ENCODE measurements at places on chromosomes 5 and 9.

DNA sequence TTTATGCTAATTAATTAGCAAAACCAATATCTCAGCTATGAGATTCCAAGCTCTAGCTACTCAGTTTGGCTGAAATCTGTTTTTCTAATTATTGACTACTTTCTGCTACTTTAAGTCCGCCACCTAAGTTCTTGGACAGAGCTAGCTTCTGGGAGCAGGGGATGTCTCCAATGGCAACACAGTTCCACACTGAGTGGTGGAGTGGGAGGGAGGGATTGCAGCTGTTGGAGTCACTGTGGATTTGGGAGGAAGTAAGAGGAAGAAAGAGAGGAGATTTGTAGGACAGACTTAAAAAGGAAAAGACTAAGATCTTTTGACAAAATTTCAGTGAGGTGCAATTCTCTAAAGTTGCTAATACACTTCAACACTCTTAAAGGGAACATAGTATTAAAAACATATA is 450.8 kb downstream of the NFIB start:
- DNase-seq, result no peak

DNA sequence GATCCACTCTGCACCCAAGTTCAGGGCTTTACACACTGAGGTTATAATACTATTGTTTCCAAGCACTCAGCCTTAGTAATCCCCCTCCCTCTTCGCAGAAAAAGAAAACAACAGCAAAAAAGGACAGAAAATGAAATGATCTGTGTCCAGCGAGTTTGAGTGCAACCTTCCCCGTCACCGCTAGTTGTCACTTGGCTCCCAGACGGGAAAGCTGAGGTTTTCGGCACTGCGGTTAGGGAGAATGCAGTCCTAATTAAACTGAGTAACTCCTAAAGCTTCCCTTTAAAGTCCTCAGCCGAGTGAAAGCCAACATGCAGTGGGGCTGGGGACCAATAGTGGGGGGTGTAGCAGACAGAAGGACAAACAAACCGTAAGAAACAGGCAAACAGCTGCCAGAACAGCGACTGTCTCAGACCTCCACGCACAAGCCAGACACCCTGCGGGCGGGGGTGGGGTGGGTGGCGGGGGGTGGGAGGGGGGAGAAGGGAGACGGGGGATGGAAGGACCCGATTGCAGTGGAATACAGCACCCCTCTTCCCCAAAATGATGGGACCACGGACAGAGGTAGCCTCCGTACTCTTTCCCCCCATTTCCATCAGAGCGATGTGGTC is 680 bp downstream of the GLRA1 start:
- DNase-seq, result no peak

DNA sequence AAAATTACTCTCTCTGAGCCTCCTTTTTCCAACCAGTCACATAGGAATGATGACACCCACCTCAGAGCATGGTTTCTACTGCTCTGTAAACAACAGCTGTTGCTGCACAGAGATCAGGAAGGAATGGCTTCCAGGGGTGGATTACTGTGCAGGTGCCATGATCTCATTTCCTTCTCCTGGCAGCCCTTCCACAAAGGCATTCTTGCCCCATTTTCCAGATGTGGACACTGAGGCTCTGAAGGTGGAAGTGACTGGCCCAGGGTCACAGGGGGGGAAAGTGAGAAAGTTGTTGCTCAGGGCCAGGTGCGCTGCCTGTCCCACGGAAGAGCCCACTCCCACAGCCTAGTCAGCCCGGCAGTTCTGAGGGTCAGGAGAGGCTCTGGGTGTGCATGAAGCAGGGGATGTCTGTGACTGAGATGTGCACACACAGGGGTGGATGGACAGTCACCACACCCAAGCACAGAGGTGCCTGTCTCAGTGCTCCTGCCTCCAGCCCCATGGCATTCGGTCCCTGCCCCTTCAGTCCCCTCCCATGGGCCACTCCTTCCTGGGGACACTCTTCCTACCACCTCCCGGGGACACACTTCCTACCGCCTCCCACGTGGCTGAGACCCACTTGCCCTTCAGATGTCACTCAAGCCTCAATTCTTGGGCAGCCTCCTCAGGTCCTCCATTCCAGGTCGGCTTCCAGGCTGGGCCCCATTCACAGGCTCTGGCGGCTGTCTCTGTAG is 17.0 kb downstream of the FGFR4 start:
- no peak for DNase-seq

- no peak for DNase-seq
These were observed 280.8 kb upstream of the IL12B start for GRCh38 chr5:159610966-159611579.

DNA sequence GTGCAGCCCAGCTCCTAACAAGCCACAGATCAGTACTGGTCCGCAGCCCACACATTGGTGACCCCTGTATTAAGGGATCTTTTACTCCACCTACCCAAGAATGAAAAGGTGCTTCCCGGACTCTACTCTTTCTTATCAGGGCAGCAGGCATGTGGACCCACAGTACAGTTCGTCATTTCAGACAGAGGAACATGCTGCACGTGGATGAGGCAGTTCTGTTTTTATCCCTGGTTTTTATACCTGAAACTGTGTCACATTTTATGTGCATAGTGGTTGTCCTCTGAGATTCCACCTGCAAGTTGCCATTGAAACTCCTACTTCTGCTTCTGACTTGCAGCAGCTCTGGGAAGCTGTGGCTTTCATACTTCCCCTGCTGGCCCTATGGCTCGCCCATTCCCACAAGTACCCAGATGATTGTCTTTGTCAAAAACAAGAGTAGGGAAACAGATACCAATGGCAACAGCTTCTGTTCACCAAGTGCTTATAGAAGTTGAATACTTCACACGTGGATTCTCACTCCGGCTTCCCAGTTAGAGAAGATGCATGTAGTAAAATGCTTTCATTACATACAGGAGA is 208.0 kb downstream of the TRIO start:
- DNase-seq, result no peak
